ENCODE measurements at places on chromosomes 11 and 22.

GRCh38 chr11:67272327-67273259 is 6.3 kb downstream of the GRK2 start:
- no peaks in the 10 kb centered on the region for H3K27me3 ChIP-seq
- peak overlapping the region; percentile 96 for H3K27ac ChIP-seq
- DNase-seq, result no peak
- peaks cover 48% of the 10 kb centered on the region for H3K36me3 ChIP-seq
- H3K4me3 ChIP-seq, result peak overlapping the region; percentile 96

DNA sequence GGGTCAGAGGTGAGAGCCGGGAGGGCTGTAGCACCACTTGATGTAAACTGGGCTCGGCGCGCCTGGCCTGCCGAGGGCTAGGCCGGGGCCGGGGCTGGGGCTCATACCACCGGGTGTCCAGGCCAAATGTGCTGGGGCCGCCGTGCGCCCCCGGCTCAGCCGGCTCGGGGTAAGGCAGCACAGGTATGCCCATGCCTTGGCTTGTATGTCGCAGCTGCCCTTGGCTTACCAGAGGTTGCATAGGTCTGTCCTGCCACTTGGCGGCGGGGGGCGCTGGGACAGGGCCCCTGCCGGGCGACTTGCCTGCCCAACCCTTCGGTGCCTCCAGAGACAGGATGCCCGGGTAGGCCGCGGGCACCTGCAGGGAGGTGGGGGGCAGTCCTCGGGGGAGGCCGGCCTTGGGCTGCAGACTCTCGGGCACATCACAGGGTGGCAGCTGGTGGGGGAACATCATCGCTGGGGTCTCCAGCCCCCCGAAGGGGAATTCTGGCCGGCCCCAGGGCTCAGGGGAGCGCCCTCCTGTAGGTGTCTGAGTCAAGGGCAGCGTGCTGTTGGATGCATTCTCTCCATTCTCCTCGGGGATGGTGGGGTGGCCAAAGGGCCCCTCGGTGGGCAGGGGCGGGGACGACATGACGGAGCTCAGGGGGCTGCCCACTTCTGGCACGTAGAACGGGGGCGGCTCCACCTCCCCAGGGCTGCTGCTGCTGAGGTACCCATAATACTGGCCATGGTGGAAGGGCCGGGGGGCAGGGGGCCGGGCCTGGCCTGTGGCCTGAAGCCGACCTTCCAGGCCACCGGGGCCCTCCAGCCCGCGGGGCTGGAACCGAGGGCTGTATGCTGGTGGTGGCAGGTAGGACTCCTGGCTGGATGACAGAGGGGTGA is 36.4 kb downstream of the IGSF9B start:
- peaks cover 27% of the 10 kb centered on the region for H3K36me3 ChIP-seq
- H3K27ac ChIP-seq, result no peak overlapping the region
- H3K4me1 ChIP-seq, result no peaks in the 10 kb centered on the region
- no peaks in the 10 kb centered on the region for H3K27me3 ChIP-seq
- H3K4me3 ChIP-seq, result no peak overlapping the region

DNA sequence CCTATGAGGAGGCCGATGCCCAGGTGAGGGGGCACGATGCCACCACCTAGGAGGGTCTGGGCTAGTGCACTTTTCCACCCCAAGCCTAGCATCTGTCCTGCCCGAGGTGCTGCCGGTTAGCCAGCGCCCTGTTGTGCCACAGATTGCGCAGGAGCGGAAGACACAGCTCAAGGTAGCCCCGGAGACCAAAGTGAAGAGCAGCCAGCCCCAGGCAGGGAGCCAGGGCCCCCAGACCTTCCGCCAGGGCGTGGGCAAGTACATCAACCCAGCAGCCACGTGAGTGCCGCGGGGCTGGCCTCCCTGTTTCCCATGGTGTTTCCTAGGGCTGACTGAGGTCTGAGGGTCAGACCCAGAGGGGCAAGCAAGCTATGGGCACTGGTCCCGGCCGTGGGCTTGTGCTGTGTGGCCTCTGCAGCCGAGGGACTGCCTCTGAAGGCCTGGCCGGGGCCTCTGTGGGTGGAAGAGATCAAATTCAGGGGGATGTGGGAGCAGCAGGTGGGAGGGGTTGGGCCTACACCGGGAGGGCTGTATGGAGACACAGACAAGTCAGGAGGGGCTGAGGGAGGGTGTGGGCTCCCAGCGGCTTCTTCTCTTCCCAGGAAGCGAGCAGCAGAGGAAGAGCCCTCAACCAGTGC is 29.1 kb downstream of the PPIL2 start:
- H3K4me3 ChIP-seq, result no peak overlapping the region
- H3K27ac ChIP-seq, result no peak overlapping the region
- H3K27me3 ChIP-seq, result no peaks in the 10 kb centered on the region
- peaks cover 28% of the 10 kb centered on the region for H3K36me3 ChIP-seq
- DNase-seq, result no peak
- H3K4me1 ChIP-seq, result peaks cover 6% of the 10 kb centered on the region

DNA sequence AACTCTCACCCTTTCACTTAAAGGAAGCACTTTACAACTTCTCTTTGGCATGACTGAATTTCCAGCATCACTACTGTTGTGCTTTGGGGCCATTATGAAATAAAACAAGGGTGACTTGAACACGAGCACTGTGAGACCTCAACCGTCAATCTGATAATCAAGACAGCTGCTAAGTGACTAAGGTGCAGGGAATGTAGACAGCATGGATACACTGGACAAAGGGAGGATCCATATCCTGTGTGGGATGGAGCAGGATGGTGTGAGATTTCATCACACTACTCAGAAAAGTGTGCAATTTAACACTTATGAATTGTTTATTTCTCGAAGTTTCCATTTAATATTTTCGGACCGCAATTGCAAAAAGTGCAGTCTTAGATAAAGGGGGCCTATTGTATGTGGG is 16.1 kb upstream of the EXPH5 start:
- peaks cover 9% of the 10 kb centered on the region for H3K27me3 ChIP-seq
- H3K36me3 ChIP-seq, result no peaks in the 10 kb centered on the region
- DNase-seq, result no peak
- no peak overlapping the region for H3K27ac ChIP-seq
- H3K4me3 ChIP-seq, result no peak overlapping the region
- no peaks in the 10 kb centered on the region for H3K4me1 ChIP-seq

DNA sequence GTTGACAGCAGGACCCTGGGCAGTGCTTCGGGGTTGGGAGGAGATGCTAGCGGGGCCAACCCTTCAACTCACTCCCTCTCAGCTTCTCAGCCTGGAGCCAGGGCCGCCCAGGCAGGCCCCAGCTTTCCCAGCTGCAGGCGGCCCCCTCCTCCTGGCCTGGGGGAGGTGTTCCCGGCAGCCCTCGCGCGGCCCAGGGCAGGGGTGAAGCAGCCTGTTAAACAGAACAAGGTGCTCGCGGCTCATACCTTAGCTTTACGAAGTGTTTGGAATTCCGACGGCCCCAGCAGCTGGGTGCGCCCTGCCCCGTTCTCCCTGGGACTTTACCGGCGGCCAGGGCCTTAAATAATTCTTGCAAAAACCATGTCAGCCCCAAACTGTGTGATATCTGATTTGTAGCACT is 17.2 kb downstream of the MRPL23 start:
- no peak overlapping the region for H3K4me3 ChIP-seq
- DNase-seq, result no peak
- H3K36me3 ChIP-seq, result no peaks in the 10 kb centered on the region
- H3K27ac ChIP-seq, result no peak overlapping the region

DNA sequence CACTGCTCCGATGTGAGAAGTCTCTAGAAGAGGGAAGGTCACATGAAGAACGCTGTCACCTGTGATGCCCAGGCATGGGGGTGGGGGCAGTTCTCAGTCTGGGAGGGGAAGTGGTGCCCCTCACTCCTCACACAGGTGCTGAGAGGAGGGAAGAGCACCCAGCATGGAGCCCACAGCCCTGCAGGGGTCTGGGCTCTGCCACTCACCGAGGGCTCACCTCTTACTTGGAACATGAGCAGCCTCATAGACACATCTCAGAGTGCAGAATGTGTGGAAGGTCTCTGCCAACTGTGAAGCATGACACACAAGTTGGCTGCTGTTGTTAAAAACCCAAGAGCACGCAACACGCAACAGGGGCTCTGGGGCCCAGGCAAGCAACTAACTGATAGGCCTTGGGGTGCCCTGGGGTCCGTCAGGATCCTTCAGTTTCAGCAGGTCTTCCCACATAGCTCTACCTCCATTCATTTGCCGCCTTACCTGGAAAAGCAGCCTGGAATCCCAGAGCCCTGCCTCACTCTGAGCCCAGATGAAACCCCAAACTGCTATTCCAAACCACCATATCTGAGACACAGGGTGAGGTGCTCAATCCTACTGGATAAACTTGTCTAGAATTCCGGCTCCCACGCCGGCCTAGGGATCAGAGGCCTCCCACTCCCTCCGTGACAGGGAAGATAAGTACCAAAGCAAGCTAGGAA is 17.5 kb upstream of the TMPRSS4 start:
- no peak for DNase-seq
- H3K36me3 ChIP-seq, result no peaks in the 10 kb centered on the region
- peaks cover 12% of the 10 kb centered on the region for H3K27me3 ChIP-seq
- H3K4me1 ChIP-seq, result no peaks in the 10 kb centered on the region

GRCh38 chr11:65381716-65382032 is 772 bp downstream of the SLC25A45 start:
- peak overlapping the region; percentile 92 for H3K4me3 ChIP-seq
- peaks cover 5% of the 10 kb centered on the region for H3K36me3 ChIP-seq
- H3K27ac ChIP-seq, result peak overlapping the region; percentile 99
- no peaks in the 10 kb centered on the region for H3K27me3 ChIP-seq
- DNase-seq, result peak; percentile 29
- H3K4me1 ChIP-seq, result peaks cover 34% of the 10 kb centered on the region

DNA sequence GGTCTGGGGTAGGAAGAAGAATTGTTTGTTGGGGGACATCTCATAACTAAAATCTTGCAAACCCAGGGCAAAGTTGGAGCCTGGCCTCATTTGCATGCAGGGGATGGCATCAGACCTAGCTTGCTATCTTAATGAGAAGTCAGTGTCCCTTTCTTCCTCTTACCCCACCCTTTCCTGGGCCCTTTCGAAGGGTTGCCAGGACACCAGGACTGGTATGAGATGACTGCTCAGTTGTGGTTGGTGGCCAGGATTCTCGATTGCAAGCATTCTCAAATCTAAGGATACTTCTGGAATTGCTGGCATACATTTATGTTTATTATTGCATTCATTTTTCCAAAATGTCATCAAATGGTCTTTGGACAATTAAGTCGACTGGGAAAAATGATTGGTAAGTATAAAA is 131.0 kb downstream of the SLC1A2 start:
- peaks cover 5% of the 10 kb centered on the region for H3K36me3 ChIP-seq
- H3K27ac ChIP-seq, result no peak overlapping the region
- H3K4me1 ChIP-seq, result peaks cover 43% of the 10 kb centered on the region
- DNase-seq, result no peak

- H3K36me3 ChIP-seq, result peaks cover 7% of the 10 kb centered on the region
- peak overlapping the region; percentile 95 for H3K27ac ChIP-seq
- no peaks in the 10 kb centered on the region for H3K27me3 ChIP-seq
- H3K4me1 ChIP-seq, result peaks cover 71% of the 10 kb centered on the region
- peak overlapping the region; percentile 68 for H3K4me3 ChIP-seq
- DNase-seq, result no peak
Observed at GRCh38 chr11:96215826-96216225, 127.2 kb downstream of the MAML2 start.

DNA sequence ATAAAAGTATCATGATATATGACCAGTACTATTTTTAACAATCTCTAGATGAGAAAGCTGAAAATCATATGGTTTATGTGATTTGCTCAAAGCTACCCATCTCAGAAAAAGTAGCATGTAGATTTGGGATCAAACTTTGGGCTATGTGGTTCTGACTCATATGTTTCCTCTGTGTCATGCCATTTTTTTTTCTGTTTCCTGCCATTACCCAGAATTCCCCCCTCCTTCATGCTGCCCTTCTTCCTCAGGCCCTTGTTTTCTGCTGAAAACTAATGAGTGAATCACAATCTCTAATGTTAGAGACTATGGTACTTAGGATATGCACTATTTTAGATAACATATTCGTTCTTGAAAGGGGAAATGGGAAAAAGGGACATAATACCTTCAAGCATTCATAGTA is 80.7 kb downstream of the JRKL start:
- no peaks in the 10 kb centered on the region for H3K4me1 ChIP-seq
- H3K4me3 ChIP-seq, result no peak overlapping the region
- no peaks in the 10 kb centered on the region for H3K36me3 ChIP-seq
- no peak overlapping the region for H3K27ac ChIP-seq

GRCh38 chr11:118229274-118229847 is 4.5 kb upstream of the JAML start:
- H3K27ac ChIP-seq, result peak overlapping the region; percentile 83
- no peaks in the 10 kb centered on the region for H3K27me3 ChIP-seq
- peak overlapping the region; percentile 51 for H3K4me3 ChIP-seq
- H3K36me3 ChIP-seq, result peaks cover 63% of the 10 kb centered on the region

- H3K27ac ChIP-seq, result no peak overlapping the region
- no peaks in the 10 kb centered on the region for H3K36me3 ChIP-seq
- H3K4me1 ChIP-seq, result peaks cover 6% of the 10 kb centered on the region
- peaks cover 9% of the 10 kb centered on the region for H3K27me3 ChIP-seq
- DNase-seq, result no peak
- H3K4me3 ChIP-seq, result no peak overlapping the region
Observed at GRCh38 chr11:123173040-123173855, 21.8 kb downstream of the CLMP start.

- H3K4me1 ChIP-seq, result peaks cover 60% of the 10 kb centered on the region
- H3K27me3 ChIP-seq, result peaks cover 3% of the 10 kb centered on the region
- H3K4me3 ChIP-seq, result peak overlapping the region; percentile 93
Observed at GRCh38 chr11:118927554-118928100, 1.9 kb upstream of the BCL9L start.

- H3K36me3 ChIP-seq, result no peaks in the 10 kb centered on the region
- no peak overlapping the region for H3K27ac ChIP-seq
- H3K4me1 ChIP-seq, result no peaks in the 10 kb centered on the region
Observed at GRCh38 chr11:27281276-27281675, 81.7 kb downstream of the CCDC34 start.

DNA sequence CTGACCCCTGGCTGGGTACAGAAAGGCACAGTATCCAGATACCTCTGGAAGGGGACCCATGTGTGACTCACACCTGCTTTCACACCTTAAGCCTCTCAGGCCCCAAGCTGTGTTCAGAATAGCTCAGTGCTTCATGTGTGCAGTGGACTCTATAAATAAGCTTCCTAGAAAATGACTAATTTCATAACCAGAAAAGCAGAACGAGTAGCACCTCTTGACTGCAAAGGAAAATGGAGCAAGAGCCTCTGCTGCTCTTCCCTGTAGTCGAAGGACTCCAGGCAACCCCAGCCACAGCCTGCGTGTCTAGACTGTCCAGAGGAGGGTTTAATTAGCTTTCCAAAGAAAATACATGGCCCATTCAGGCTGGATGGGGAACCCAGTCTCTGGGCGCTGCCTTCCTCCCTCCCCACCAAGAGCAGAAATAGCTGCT is 23.1 kb downstream of the PTPN5 start:
- no peaks in the 10 kb centered on the region for H3K36me3 ChIP-seq
- DNase-seq, result no peak
- peaks cover 6% of the 10 kb centered on the region for H3K27me3 ChIP-seq

- H3K4me1 ChIP-seq, result no peaks in the 10 kb centered on the region
- H3K4me3 ChIP-seq, result no peak overlapping the region
- H3K27me3 ChIP-seq, result peaks cover 4% of the 10 kb centered on the region
- no peak overlapping the region for H3K27ac ChIP-seq
- DNase-seq, result no peak
Observed at GRCh38 chr22:44368611-44369292, 56.0 kb upstream of the SHISAL1 start.

All from activated T-helper 1 cell treated with anti-CD3 and anti-CD28 coated beads, Interleukin-12 subunit alpha, Interleukin-12 subunit beta, Interleukin-2, Interleukin-4 antibody, amounts not matched to agents 30 ng/mL and 10 ng/mL and 1 ng/mL, durations not matched to agents 14 hours and 24 hours and 36 hours (primary cell).